ENCODE measurements at places on chromosomes 13 and 19.

DNA sequence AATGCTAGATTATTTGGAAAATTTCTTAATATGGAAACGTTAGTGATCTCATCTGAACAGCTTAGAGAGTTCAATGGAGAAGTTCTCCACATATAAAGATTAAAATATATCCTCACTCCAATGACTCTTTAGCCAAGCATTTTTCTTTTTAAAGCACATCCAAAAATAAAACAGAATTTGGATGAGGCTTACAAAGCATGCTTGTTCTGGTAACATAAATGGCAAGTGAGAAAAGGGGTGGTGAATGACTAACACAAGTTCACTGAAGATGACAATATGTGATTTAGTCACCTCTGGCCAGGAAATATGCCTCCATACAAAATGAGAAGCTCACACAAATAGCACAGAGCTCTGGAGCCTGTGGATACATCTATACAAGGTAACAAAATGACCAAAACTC, 253.0 kb downstream of the PCDH20 start:
- DNase-seq = no peak

DNA sequence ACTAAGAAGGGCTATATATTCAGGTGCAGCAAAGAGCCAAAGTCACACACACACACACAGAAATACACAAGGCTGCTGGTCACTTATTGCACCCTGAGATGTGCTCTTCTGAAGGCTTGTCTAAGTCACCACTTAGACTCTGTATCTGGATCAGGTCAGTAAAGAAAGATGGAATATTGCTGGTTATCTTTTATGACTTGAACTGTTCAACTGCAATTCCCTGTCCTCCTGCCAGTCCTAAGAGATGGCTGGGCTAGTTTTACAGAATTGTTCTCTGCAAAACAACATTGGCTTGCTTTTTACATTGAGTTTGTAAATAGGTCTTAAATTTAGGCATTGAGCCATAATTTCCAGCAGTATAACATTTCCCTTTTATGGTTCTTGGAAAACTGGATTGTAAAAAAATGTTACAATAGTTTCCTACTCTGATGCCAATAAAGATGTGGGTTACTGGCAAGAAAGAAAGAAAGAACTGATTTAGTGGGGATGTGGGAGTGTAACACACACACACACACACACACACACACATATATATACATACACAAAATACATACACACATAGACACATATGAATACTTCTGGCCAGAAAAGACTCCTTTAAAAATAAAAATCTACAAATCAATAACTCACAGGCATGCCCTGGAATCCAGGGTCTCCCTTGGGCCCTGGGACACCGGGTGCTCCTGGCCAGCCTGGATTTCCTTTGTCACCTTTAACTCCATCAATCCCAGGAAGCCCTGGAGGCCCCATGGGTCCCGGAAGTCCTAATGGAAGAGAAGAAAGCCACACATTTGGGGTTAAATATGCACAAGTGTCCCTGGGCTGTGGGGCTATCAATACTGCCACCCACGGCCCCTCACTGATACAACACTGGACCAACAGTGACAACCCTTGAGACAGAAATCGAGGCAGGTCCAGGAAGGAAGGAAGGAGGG, 137.7 kb downstream of the COL4A1 start:
- no peak for DNase-seq

- DNase-seq = no peak
Measured at GRCh38 chr13:34696296-34696695, 245.8 kb upstream of the NBEA start.

DNA sequence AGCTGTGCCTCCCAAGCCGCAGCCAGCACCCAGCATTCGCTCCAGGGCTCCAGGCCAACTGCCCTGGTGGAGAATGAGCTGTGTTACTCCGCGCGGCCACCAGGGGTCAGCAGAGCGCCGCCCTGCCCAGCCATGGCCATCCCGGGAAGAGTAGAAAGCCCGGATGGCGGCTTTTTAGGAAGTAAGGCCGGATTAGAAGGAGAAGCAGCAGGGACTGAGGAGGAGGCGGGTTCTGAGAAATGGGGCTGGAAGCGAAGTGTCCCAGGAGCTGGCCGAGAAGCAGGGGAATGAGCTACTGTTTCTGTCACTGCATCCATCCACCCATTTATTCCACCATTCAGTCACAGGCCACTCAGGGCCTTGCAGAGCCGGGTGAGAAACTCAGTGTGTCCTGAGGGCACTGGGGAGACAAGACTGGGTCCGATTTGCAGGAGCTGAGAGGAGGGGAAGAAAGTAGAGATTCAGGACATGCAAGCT, 6.6 kb upstream of the NPAS1 start:
- peak; percentile 31 for DNase-seq

DNA sequence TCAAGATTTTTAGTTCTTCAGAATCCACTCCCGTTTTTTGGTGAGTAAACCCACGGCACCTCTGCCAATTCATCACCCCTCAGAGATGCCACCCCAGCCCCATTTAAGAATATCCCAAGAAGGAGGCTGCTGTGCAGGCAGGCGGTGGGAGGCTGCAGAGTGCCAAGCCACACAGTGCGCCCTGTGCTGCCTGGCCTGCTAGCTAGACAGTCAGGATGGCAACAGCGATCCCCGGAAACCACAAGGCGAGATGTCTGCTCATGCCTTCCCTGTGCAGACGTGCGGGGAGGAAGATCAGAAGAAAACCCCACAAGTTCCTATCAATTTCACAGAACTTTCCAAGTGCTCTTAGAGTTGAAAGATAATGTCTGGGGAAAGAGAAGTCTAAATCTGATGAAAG, 64.8 kb upstream of the GPR183 start:
- no peak for DNase-seq

DNA sequence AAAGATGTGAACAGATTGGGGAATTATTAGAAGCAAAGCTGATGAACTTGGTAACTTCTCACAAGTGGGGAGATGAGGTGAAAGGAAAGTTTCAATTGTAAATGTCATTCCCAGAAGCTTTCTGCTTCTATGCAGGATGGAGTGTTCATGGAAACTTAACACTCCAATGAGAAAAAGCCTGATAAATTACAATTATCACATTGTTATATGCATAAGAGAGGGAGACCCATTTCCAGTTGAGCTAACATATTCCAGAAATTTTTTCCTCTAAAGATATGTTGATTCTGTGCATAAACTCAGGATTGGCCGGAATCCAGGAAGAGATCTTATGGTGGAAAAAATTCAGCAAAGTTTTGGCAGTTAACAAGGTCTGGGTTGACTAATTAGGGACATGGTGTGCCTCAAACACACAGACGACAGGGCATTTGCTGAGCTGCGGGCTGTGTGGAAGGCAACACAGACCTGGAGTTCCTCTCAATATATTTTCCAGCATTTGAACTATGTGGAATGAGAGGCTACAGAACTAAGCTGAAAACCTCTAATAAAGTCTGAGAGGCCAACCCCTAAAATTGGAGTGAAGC, 64.9 kb upstream of the FGF14 start:
- no peak for DNase-seq

DNA sequence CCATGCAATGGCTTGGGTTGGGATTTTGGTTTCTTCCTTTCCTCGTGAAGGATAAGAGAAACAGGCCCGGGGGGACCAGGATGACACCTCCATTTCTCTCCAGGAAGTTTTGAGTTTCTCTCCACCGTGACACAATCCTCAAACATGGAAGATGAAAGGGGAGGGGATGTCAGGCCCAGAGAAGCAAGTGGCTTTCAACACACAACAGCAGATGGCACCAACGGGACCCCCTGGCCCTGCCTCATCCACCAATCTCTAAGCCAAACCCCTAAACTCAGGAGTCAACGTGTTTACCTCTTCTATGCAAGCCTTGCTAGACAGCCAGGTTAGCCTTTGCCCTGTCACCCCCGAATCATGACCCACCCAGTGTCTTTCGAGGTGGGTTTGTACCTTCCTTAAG, 24.1 kb downstream of the SPC24 start:
- DNase-seq = no peak

- DNase-seq = no peak
Measured at GRCh38 chr19:31350033-31350692, 927 bp upstream of the TSHZ3 start.

DNA sequence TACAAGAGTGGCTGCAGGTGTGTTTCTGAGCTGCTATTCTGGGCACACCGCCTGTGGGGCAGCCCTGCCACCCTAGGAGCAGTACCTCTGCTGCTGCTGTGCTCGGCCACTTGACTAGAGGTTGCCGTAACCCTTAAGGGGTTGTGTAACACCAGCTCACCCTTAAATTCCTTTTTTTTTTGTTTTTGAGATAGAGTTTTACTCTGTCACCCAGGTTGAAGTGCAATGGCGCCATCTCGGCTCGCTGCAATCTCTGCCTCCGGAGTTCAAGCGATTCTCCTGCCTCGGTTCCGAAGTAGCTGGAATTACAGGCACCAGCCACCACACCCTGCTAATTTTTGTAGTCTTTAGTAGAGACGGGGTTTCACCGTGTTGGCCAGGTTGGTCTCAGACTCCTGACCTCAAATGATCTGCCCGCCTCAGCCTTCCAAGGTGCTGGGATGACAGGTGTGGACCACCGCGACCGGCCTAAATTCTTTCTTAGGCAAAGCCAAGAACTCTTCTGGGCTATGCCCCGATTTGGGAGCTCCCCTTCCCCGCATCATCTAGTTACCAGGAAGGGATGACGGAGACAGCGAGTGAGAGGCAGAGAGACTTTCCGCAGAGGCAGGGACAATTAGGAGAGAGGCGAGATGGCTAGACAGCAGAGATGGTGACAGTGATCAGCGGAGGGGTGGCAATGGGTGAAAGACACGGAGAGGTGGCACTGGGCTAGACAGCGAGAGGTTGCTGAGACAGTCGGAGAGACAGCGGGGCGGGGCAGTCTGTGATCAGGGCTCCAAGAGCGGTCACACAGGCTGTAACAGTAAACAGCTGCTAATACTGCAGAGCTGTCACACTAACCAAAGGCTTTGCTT, 4.4 kb upstream of the LILRA5 start:
- no peak for DNase-seq

DNA sequence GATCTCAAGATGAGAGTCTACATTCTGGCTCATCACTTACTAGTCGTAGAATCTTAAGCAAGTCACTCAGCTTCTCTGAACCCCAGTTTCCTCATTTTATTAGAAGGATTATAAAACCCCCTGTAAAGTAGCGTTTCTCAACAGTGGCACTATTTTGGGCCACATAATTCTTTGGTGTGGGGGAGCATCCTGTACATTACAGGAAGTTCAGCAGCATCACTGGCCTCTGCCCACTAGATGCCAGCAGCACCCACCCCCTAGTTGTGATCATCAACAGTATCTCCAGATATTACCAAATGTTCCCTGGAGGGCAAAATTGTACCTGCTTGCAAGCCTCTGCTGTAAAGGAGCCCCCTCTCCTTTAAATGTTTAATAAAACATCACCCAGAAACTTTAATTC, 22.6 kb downstream of the STARD13 start:
- DNase-seq = no peak

GRCh38 chr13:47288546-47288945, 391.7 kb upstream of the HTR2A start:
- no peak for DNase-seq

DNA sequence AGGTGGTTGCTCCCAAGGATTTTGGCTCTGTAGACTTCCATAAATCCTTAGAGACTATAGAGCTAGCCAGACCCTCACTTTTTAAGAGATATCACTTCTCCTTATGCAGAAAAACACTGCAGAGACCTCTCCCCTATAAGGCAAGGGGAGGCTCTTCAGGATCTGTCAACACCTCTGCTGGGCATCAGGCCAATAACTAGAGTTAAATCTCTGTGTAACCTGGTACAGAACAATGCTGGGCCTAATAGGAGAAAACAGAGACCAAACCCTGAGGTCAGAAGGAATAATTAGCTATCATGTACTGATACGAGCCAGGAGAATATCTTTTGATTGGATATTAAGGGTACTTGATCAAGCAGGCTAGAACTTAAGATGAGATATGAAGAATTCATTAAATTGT, 358.5 kb downstream of the TBC1D4 start:
- no peak for DNase-seq

GRCh38 chr13:60753641-60754040, 356.6 kb downstream of the TDRD3 start:
- DNase-seq = no peak

- DNase-seq = no peak
Measured at GRCh38 chr13:25069911-25070310, 26.0 kb upstream of the PABPC3 start.

- DNase-seq = no peak
Measured at GRCh38 chr13:29782798-29783197, 67.6 kb downstream of the UBL3 start.

DNA sequence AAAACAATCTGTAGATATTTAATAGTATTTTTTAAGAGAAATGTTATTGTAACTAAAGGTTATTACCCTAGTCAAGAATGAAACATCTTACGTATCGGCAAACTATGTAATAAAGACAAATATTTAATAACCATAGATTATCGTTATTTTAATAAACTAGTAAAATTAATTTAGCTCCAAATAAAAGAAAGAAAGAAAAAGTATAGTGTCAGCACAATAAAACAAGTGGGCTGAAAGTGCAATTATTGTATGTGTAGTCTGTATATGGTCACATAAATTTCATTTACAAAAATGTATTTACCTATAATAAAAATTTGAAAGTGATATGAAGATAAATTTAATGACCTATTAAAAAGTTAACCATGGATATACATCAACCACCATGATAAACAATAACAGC, 1258.4 kb upstream of the MIR17HG start:
- DNase-seq = no peak

GRCh38 chr19:46713781-46714443, 3.0 kb downstream of the PRKD2 start:
- DNase-seq = peak; percentile 52

DNA sequence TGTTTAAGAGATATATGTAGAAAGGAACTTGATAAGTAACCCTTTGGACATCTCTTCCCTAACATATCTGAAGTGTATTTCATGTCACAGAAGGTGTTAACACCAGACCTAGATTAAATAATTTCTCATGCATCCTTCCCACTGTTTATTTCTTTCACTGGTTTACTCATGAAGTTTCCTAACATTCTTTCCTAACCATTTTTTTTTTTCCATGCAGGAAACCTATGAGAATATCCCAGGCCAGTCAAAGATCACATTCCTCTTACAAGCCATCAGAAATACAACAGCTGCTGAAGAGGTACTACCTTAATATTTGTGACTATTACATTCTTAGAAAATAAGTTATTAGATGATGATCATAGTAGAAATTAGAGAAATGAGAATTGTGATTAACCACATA, 28.8 kb downstream of the IPO5 start:
- DNase-seq = no peak

GRCh38 chr13:99995104-99995588, 13.6 kb downstream of the ZIC2 start:
- DNase-seq = no peak

- no peak for DNase-seq
Measured at GRCh38 chr13:81568824-81569223, 1227.9 kb upstream of the SPRY2 start.

DNA sequence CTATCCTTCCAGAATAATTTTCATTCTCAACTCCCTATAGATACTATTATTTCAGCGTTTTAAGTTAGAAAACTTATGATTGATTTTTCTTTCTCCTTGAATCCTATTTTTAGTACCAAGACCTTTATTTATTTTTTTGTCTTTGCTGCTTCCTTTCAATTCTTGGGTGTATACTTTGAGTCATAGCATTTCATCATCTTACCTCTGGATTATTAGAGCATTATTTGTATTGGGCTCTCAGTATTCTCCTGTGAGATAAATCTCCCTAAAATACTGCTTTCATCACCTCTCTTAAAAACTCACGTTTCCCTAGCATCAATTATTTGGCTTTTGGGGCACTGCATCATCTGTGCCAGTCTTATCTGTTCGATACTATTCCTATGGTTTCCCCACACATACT, 222.8 kb downstream of the POSTN start:
- DNase-seq = no peak
